ENCODE measurements at places on chromosomes 16 and 17.

GRCh38 chr17:80491478-80492342, 15.3 kb upstream of the NPTX1 start:
- DNase-seq, result no peak

- DNase-seq, result no peak
Measured at GRCh38 chr16:26982422-26982821, 84.3 kb upstream of the C16orf82 start.

DNA sequence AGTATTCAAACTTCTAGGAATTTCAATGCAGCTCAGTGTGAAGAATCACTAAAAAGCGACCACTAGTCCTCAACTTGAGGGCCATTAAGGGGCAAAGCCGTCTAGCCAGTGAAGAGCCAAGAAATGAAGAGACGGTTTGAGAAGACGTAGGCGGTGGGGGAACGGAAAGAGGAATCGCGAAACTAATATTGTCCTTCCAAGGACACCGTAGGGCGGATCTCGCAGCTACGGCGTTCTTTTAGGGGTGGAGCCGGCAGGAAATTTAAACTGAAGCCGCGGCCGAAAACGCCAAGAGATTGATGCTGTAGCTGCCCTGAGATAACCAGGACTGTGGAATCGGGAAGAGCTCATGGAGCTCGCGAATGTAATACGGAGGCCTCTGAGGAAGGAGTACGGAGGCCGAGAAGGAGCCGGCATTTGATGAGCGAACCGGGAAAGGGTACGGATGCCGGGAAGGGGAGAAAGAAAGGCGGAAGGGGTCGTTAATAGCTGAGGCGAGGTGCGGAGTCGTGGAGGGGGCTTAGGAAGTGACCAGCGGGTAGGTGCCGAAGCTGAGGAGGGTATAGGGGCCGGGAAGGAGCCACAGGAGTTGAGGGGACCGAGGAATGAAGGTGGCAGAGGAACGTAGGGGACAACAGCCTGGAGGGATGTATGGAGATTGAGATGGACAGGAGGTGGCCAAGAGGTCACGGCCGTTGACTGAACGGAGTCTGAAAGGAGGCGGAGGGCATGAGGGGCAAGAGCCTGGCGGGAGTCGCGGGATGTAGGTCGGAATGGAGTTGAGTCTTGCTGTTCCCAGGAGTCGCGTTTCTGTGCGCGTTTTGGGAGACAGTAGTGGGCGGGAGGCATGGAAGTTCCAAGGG, at the start of gene DBF4B:
Gene DBF4B (plus strand): TSS at position 265 of the 863 bp plus-strand sequence. CDS start 156 bp downstream, at position 421.
- DNase-seq, result peak; percentile 80

- no peak for DNase-seq
Measured at GRCh38 chr16:10070591-10070990, 111.6 kb downstream of the GRIN2A start.

- no peak for DNase-seq
Measured at GRCh38 chr16:31456988-31457360, 2.3 kb upstream of the ARMC5 start.

DNA sequence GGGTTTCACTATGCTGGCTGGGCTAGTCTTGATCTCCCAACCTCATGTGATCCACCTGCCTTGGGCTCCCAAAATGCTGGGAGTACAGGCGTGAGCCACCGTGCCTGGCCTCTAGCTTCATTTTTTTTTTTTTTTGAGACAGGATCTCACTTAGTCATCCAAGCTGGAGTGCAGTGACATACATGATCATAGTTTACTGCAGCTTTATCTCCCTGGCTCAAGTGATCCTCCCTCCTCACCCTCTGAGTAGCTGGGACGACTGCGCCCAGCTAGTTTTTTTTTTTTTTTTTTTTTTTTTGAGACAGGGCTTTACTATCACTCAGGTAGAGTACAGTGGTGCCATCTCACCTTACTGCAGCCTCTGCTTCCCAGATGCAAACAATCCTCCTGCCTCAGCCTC, 9.7 kb downstream of the RPA1 start:
- DNase-seq, result no peak

DNA sequence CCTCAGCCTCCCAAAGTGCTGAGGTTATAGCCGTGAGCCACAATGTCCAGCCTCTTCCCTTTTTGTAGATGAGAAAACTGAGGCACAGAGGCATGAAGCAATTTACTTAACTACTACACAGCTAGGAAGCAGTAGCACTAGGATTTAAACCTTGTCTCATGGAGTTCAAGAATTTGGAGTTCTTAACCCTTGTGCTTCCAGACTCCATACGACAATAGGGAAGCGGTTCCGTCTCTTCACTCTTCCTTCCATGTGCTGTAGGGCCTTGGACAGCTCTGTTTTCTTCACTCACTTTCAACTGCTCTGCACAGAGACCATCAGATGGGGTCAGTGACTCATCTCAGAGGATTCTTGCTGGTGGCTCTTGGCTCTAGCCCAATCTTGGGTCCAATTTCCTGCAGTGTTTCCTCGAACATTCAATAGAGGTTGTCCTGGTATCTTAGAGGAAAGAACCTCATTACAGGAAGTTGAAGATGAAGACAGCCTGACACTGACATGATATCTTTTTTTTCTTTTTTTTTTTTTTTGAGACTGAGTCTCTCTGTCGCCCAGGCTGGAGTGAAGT, 19.3 kb downstream of the ITGAL start:
- DNase-seq, result no peak

DNA sequence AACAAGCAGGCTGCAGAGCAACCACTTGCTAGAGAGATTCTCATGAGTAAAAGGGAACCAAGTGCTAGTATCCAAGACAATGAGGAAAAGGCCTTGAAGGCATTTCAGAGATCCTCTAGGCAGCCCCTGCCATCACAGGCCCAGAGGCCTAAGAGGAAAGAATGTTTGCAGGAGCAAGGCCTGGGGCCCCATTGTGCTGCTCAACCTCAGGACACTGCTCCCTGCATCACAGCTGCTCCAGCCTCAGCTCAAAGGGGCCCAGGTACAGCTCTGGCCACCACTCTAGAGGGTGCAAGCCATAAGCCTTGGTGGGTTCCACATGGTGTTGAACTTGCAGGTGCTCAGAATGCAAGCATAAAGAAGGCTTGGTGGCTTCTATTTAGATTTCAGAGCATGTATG, 243.0 kb upstream of the RPL38 start:
- DNase-seq, result no peak

GRCh38 chr17:44972953-44973352, 4.8 kb upstream of the C1QL1 start:
- no peak for DNase-seq

DNA sequence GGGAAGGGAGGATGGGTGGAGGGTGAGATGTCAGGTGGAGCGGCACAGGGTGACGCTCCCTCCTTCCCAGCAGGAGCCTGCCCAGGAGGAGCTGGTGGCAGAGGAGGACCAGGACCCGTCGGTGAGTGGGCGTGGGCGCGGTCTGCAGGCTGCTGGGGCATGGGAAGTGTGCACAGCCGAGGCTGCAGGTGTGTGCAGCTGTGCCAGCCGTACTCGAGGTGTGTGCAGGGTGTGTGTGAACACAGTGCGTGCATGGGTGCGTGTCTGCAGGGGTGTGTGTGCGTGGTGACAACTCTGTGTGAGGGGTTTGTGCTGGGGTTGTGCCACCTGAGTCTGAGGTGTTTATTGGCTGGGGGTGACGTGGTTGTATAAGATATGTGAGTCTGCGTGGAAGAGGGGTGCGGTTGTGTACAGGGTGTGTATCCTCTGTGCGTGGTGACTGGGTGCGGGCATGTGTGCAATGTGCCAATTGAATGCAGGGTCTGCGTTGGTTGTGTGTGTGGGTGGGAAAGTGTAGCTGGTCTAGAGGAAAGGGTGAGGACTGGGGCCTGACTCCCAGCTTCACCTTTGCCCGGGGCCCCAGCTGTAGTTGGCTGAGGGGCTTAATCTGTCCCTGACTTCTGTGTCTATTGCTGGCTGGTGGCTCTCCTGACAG, 670 bp downstream of the TNFSF12 start:
- peak; percentile 24 for DNase-seq

DNA sequence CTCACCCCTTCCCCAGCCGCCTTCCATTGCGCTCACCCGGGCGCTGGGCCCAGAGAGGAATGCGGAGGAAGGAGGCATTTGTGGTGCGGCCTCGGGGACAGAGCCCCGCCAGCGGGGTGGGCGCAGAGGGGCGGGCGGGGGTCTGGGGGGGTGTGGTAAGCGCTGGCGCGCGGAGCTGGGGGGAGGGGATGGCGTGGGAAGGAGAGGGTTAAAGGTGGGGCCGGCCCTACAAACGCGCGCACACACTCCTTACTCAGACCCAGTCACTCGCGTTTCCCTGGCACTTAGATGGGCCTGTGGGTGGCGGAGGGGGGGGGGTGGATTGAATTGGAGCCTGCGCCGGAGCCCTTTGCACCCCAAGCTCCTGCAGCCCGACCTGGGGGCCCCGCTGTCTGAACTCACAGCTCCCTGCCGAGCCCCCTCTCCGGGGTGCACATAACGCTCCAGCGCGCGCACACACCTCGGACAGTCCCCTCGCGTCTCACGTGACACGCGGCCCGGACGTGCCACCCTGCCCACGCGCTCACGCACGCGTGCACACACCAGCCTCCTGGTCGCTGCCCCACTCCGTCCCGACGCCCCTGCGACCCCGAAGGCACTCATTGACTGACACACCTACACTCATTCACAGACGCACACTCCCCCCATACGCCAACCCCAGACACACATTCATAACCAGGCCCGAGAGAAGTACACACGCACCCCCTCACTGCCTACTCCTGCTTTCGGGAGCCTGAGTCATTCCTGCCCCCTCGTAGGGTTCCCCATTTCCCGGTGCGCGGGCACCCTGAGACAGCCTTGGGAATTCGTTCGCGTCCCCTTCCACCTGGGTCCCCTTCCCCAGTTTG, 844 bp downstream of the TBKBP1 start:
- DNase-seq, result peak; percentile 60

- no peak for DNase-seq
Measured at GRCh38 chr16:29986231-29986630, 9.2 kb downstream of the HIRIP3 start.

DNA sequence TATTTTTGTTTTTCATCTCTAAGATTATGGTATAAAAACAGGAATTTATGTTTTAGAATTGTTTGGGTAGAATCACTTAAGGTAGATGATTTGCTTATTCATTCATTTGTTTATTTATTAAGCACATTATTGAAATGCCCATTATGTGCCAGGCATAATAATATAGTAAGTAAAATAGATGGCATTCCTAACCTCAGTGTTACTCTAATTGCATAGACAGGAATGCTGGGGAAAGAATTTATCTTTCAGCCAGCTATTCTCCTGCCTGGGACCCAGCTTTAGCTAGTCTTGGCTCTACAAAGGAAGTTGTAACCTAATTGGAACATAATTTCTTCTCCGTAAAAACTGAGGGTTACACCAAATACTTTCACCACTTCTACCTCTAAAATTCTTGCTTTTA, 44.6 kb downstream of the NFAT5 start:
- no peak for DNase-seq

GRCh38 chr16:51431517-51432241, 280.6 kb upstream of the SALL1 start:
- DNase-seq, result no peak

GRCh38 chr16:69017036-69017783, 88.2 kb upstream of the HAS3 start:
- DNase-seq, result no peak

GRCh38 chr17:83006515-83007455, 72.6 kb upstream of the METRNL start:
- no peak for DNase-seq

GRCh38 chr17:77968788-77969187, 10.3 kb downstream of the TNRC6C start:
- DNase-seq, result no peak

GRCh38 chr16:53501216-53501859, 1.7 kb downstream of the AKTIP start:
- no peak for DNase-seq

- DNase-seq, result no peak
Measured at GRCh38 chr16:65178151-65178550, 56.3 kb upstream of the CDH11 start.

DNA sequence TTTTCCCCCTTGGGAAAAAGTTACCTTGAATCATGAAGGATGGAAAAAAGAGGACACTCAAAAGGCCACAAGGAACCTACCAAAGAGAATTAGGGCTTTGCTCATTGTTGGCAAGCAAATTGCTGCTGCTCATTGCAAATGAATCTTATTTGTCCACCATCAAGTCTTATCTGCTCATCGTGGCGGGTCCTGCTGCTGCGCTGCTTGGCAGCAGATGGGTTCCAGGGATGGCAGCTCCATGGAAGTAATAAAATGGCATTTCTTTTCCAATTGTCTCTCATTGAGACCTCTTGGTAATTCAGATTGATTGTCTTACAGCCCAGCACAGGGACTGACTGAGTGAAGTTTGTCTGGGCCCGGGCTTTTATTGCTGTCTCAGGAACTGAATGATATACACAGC, 118.7 kb downstream of the MRM1 start:
- DNase-seq, result no peak

DNA sequence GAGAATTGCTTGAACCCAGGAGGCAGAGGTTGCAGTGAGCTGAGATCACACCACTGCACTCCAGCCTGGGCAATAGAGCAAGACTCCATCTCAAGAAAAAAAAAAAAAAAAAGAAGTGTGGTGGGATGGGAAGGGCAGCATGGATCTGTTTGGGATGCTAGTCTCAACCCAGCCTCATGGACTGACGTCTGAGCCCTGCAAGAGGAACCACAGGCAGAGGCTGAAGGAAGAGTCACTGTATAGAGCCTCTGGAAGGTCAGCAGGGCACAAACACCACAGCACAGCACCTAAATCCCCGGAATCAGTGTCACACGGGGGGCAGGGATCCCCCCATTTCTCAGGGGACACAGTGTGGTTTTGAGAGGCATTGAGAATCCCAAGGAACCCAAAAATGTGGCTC, 10.9 kb upstream of the CXCL16 start:
- DNase-seq, result no peak

- no peak for DNase-seq
Measured at GRCh38 chr17:43718544-43718943, 40.0 kb downstream of the SOST start.

GRCh38 chr16:12805066-12805465, 1.4 kb upstream of the CPPED1 start:
- no peak for DNase-seq

GRCh38 chr16:8718851-8719680, 44.6 kb downstream of the ABAT start:
- DNase-seq, result no peak

DNA sequence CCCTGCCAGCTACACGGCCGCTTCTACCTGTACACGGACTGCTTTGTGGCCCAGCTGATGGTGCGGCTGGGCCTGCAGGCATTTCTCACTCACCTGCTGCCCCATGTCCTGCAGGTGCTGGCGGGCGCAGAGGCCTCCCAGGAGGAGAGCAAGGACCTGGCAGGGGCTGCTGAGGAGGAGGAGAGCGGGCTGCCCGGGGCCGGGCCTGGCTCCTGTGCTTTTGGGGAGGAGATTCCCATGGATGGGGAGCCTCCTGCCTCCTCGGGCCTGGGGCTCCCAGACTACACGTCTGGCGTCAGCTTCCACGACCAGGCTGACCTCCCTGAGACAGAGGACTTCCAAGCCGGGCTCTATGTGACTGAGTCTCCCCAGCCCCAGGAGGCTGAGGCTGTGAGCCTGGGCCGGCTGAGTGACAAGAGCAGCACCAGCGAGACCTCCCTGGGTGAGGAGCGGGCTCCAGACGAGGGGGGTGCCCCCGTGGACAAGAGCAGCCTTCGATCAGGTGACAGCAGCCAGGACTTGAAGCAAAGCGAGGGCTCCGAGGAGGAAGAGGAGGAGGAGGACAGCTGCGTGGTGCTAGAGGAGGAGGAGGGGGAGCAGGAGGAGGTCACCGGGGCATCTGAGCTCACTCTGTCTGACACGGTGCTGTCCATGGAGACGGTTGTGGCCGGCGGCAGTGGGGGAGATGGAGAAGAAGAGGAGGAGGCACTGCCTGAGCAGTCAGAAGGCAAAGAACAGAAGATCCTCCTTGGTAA, 3.5 kb downstream of the WDR81 start:
- no peak for DNase-seq

GRCh38 chr17:35542990-35543389, 5.5 kb upstream of the SLFN12L start:
- DNase-seq, result no peak
